ENCODE measurements at places on chromosomes 5 and 9. TPM values are rescaled to one million over a fixed set of nuclear protein-coding genes. Genes with fewer than 3 reads are reported as not detected.

The GAPT gene
- total RNA-seq = not detected

DNA sequence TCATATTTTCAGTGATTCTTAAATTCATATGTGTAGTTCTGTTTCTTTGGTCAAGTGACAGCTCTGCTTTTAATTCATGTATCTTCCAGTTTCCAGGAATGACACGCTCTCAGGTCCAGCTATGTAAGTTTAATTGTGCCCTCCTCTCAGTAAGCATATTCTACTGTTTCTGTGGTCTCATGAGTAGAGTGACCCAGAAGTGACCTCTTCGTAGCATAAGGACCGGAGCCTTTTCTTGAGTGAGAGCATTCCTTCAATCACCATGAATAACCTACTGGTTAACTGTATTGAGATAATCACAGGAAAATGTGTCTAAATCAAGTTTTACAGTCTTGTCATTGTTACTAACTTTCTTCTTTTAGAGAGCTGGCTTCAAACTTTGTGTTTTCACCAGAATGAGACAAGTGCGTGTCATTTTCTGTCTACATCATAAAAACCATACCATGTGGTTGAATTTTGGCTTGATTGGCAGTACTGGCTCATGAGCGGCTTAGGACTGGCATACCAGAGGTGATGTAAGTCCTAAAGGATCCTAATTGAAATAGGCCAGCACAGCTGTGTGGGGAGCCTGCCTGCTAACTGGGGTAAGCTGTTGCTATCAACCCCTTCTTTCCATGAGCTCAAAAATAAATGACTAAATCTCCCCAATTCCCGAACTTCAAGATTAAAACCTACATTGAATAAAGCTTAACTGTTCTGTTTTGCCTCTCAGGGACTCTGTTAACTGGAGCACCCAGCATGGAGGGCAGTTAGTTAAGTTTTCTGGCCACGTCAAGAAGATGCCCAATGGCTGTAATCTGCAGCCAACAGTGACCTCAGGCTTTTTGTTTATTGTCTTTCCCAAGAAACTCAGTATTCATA, 4.8 kb downstream of the ADAMTSL1 start:
- DNase-seq = no peak

GRCh38 chr5:167296066-167296465, 995.4 kb upstream of the WWC1 start:
- no peak for DNase-seq

The ABL1 gene
- 33.7 TPM for total RNA-seq

DNA sequence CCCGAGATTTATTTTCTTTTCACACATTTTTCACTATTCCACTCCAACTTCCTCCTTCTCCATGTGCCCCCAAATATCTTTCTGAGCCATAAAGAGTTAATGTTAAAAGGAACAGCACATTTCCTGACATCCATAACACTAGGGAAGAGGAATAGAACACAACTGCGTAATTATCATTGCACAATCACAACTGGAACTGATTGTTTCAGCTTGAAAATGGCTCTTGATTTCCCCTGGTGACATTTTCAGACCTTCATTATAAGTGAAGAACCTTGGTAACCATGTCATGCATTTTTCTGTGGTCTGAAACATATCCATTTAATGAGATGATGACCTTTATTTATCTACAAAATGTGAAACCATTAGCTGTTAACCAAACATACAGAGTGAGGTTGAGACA, 82.4 kb downstream of the PCSK1 start:
- DNase-seq = no peak

The HMMR gene
- total RNA-seq = 0.74 TPM

GRCh38 chr5:2385818-2386217, 365.7 kb downstream of the IRX2 start:
- DNase-seq = no peak

DNA sequence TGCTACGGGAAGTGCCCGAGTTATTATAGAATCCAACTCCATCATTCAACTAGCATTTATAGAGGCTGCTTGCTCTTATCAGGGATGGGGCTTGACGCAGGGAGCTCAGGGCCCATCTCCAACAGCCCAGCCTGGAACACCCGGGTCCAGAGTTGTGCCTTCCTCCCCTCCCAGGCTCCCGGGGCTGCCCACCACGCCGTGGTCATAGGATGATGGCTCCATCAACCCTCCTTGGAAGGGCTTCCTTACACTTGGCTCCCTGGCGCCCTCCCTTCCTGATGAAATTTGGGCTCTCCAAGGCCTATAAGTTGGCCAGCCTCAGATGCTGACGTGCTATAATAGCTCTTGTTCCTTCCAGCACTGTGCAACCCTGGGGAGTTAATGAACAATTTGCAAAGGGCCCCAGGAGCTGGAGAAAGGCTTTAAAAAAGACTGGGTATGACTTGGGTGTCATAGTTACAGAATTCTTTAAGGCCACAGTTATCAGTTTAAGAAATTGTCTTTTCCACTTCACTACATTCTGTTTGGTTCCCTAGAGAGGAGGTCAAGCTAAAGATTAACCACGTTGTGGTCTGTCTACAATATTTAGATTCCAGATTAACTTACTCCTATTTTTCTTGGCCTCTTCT, 42.5 kb upstream of the GADD45G start:
- no peak for DNase-seq

The SIT1 gene
- total RNA-seq = 18.4 TPM

DNA sequence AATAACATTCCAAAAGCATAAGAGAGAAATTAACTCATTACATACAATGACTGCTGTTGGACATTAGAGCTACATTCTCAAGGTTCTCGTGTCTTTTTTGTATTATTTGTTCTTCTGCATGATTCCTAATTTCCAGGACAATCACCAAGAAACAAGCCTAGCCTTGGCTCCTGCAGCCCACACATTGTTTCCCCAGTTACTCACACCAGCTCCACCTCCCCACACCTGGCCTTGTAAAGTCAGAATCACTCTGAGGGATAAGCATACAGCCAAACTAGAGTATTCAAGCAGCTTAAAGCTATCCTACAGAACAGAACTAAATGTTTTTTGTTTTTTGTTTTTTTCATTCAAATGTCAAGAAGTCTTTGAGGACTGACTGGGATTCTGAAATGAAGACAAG, 189.2 kb downstream of the HINT1 start:
- no peak for DNase-seq

- DNase-seq = peak; percentile 45
Measured at GRCh38 chr9:73200694-73201452, 49.2 kb downstream of the ANXA1 start.

GRCh38 chr9:75147638-75148037, 59.3 kb downstream of the OSTF1 start:
- no peak for DNase-seq

DNA sequence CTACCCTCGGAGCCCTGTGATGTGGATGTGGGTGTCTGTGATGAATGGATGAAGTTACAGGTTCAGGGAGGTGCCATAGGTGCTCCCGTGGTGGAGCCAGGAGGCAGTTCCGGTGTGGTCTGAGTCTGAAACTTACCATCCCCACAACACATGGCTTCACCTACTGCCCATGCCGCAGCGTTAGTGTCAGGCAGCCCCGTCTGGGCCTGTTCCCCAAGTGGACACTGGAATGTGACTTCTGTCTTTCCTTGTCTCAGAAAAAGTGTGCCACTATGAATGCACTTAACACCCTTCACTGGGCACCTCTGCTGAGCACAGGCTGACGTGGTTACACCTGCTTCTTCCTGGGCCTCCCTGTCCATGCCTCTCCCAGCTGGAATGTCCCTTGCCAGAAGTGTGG, 8.6 kb downstream of the ANKRD33B start:
- no peak for DNase-seq

- DNase-seq = peak; percentile 58
Measured at GRCh38 chr5:35803191-35803651, 53.5 kb upstream of the IL7R start.

The LTC4S gene
- total RNA-seq = 3.6 TPM

- no peak for DNase-seq
Measured at GRCh38 chr5:71825992-71826391, 106.9 kb downstream of the CARTPT start.

DNA sequence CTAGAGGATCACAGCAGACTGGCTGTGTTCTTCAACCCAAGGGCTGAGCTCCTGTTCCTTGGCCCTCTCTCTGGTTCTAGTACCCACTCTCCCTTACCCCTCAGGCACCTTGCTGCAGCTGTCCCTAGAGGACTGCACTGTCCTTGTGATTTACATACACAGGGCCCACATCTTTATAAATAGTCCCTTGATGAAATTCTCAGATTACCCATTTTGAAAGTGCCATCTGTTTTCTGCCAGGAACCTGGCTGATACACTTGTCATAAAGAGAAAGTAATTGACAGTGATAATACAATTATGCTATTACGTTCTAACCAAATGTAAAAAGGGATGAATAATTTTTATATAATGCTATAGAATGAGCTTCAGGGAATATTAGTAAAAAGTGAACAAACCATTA, 16.5 kb upstream of the SPARC start:
- no peak for DNase-seq

The SYK gene
- total RNA-seq = 1.1 TPM

DNA sequence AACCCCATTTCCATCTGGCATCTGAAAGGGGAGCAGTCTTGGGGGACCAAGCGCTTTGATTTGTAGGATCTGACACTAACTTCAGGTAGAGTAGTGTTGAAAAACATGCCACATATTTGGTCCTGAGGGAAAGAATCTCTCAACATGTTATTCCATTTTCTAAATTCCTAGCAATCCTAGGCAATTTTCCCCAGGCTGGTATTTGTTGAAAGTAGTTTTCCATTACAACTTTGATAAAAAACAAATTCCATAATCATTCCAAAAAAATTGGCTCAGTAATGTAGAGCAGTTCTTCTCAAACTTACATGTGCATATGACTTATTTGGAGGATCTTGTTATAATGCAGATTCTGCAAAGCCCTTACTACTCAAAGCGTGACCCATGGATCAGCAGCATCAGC, 477.9 kb downstream of the ACTL7B start:
- no peak for DNase-seq

DNA sequence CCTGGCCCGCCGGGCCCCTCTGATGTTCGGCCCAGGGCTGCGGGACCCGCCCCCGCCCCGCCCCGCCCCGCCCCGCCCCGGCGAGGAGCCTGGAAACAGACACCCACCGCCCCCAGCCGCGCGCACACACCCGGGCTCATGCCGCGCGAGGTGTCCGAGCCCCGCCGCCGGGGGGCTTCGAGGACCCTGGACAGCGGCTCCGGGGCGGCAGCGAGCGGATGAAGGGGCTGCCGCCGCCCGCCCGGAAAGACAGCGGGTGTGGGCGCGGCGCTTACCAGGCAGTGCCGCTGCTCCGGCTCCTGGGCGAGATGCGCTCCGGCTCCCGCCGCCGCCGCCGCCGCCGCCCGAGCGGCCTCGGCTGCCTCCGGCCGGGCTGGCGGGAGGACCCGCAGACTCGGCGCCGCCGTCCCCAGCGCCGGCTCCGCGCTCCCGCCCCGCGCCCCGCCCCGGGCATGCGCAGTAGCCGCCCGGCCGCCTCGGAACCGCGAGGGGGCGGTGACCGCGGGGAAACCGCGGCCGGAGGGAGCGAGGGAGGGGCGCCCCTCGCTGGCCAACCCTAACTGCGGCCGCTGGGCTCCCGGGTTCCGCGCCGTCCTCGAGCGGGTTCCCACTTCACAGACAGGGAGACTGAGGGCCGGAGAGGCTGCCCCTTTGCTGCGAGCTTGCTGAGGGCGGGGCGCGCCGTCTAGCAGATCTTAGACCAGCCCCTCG, at the start of gene GPRIN1:
Gene GPRIN1 (minus strand): TSS at position 433 of the 711 bp plus-strand sequence. CDS start 10,322 bp downstream, outside the sequence.
- DNase-seq = no peak

The FCN1 gene
- 10.5 TPM for total RNA-seq

GRCh38 chr5:1041225-1042143, 32.9 kb downstream of the NKD2 start:
- no peak for DNase-seq
